ENCODE measurements at places on chromosomes 6 and 20. TPM values are rescaled to one million over a fixed set of nuclear protein-coding genes. Genes with fewer than 3 reads are reported as not detected.
A peak's percentile ranks its signal among the peaks of the same experiment; 100 is the strongest.

DNA sequence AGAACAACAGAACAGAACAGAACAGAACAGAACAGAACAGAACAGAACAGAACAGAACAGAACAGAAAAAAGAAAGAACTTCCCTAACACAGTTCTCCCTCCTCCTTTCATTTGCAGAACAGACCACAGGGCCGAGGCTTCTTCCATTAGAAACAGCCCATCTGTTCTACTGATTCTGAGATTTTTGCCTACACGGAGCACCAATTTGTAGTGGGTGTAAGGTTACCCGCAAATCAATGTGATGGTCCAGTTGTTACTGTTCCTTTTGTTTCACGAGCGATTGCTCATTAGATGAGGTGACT lies 734 bp upstream of the OGFRL1 start:
- DNase-seq: no peak

GRCh38 chr6:63764318-63764916 lies 128.8 kb downstream of the PHF3 start:
- DNase-seq: no peak

DNA sequence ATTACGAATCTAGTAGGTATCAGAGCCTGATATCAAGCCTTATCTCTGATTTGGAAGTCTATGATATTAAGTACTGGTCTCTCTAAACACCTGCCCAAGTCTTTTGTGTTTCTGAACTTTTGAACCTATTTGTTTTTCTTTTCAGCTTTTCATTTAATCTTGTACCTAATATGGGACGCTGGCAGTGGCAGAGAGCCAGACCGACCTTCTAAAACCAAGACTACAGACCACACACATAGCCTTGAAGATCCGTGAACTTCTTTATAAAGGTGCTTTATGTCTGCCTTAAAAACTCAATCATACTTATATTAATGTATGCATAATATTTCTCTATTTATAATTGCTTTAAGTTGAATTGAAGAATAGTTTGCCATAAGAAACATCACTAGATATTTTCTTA lies 12.6 kb upstream of the PTCHD4 start:
- DNase-seq: no peak

DNA sequence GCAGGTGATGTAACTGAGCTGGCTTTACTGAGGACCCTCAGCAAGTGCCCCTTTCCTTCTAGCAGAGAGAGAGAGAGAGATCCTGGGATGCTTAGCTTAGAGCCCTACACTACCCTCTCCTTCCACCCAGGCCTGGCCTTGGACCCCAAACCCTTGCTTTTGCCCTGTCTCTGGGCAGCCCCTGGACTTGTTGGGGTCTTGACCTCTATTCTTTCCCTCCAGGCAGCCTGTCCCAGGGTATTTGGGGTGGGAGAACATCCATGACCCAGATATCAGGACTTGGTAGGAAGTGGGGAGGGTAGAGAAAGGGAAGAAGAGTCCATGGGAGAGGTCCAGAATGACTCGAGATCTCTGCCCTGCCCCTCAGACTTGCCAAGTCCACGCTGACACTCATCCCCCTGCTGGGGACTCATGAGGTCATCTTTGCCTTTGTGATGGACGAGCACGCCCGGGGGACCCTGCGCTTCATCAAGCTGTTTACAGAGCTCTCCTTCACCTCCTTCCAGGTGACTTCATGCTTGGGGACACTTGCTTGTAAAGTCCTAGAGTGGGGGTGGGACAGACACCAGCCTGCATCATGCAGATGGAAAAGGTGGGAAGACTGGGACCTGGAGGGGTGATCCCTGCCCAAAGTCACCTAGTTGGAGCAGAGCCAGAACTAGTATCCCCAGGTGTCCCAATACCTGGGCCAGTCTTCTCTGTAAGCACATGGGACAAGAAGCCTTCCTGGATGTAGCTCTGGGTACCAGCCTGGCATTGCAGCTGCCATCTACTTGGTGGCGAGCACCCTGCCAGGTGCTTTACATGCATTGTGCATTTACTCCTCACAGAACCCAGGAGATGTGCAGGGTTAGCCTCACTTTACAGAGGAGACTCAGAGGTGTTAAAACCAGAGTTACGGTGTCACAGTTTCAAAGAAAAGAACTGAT lies 30.9 kb downstream of the GLP1R start:
- peak; percentile 79 for DNase-seq

DNA sequence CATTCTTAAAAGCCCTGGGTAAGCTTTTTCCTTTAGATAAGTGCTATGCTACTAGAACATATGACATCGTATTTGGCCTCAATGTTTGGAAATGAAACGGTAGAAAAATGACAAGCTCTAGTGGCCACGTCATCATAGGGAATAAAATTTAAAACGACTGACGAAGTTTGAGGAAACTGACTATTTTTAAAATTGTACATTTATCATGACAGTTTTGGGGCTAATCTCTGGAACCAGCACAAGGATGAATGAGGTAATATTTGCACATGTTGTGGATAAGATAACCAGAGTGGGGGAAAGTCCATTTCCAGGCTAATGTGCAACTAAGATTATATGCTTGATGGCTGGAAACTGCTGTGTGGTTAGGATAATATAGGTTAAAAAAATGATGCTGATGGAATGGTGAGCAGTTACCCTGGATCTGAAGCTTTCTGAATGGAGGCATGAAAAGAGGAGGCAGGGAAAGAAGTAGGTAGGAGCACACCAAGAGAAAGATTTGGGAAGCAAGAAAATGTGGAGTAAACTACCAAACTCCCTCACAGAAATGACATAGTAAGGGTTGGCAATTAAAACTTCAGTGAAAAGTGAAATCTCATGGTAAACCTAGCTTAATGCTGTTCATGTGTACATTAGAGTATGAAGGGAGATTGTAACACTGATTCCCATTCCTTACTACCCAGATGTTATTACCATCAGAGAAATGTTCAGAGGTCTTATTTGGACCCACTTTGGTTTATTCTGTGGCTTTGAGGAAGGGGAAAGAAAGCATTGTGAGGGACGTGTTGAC lies 42.7 kb upstream of the CEP162 start:
- DNase-seq: no peak

DNA sequence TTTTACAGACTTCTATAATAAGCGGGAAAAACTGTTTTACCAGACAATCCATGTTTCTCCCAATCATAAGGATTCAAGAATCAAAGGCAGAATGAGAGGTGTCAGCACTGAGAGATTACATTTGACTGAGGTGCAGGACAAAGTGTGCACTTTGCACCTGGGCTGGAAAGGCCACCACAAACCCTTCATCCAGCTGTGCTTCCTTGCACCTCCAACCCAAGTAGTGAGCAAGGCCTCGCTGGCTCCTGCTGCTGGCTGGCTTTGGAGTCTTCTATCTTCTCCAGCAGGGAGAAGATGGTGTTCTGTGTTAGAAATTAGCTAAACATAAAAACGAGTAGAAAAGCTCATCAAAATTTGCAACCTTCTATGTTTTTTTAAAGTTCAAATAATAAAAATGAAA lies 77.7 kb downstream of the CHD6 start:
- DNase-seq: no peak

Gene SLC52A3
- total RNA-seq: 1.7 TPM

Gene OPN5
- total RNA-seq: not detected

Gene COX4I2
- 2.5 TPM for total RNA-seq

Gene FOXQ1
- total RNA-seq: 6.4 TPM

All from vagina (tissue), 2 donors.